ENCODE measurements at places on chromosomes 2 and 18.
A peak's percentile ranks its signal among the peaks of the same experiment; 100 is the strongest.

- DNase-seq, result no peak
Measured at GRCh38 chr2:71876542-71877451, 270.9 kb downstream of the CYP26B1 start.

- no peak for DNase-seq
Measured at GRCh38 chr2:67311536-67311935, 85.6 kb upstream of the ETAA1 start.

DNA sequence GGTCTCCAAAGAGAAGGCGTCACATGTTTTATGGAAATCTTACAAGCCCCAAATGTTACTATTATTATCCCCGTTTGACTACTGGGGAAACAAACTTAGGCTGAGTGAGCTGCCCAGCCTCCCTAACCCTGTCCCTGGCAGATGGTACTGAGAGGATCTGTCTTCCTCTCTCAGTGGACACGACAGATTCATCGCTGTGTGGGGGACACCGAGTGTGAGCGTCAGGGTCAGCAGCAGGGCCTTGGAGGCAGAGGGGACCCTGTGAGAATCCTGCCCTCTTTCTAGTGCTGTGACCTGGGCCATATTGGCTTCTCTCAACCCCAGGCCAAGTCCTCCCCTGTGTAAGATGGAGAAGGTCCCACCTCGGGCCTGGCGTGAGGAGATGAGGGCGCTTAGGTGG, 27.1 kb upstream of the SMAD7 start:
- no peak for DNase-seq

- no peak for DNase-seq
Measured at GRCh38 chr2:213316001-213316735, 31.9 kb downstream of the SPAG16 start.

DNA sequence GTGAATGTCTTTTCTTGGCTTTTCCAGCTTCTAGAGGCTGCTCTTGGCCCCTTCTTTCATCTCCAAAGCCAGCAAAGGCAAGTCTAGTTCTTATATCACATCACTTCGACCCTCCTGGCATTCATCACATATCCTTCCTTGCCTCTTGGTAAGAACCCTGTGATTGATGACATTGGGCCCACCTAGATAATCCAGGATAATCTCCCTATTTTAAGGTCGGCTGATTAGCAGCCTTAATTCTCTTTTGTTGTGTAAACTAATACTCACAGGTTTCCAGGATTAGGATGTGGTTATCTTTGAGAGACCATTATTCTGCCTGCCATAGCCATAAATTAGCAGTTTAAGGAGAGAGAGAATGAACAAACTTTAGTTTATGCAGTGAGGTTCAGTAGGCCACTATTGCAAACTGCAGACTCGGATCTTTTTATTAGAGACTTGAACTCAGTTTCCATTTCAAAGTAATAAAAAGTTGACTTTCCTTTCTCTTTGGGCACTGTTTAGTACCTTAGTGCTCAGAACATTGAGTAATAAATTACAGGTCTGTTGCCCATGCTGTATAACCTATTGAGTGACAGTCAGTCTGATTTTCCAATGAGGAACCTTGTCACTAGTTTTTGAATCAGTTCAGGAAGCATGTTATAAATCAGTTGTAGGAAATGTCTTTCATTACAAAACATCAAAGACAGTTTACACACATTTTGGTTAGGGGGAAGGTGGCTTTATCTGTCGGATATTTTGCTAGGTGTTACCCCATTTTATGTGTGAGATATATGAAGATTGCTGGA, 4.5 kb downstream of the NDUFV2 start:
- no peak for DNase-seq

- DNase-seq, result no peak
Measured at GRCh38 chr2:168245074-168245825, 2.1 kb downstream of the STK39 start.

DNA sequence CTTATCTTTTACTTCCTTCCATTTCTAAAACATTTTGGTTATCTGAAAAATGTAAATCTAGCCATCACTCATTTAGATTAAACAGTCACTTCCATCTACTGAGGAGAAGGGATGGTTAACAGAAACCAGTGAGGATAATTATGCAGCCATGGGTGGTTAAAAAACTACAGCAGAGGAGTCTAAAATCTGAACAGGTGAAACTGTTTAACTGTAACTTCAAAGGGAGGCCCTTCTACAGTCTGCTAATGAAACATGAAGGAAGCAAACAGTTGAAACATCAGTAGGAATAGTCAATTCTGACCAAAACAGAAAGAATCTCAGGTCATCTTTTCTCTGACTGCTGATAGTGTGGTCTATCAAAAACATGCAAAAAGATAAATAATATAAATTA, 71.0 kb downstream of the DTNB start:
- DNase-seq, result no peak

DNA sequence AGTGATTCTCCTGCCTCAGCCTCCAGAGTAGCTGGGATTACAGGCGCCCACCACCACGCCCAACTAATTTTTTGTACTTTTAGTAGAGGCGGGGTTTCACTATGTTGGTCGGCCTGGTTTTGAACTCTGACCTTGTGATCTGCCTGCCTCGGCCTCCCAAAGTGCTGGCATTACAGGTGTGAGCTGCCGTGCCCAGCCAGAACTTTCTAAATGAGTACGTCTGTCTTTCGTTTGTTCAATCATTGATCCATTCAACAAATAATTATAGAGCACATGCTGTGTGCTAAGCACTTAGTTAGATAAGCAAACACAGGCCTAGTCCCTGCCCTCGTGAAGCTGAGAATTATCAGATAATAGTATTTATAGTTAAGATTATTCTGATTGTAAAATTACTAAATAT, 56.5 kb downstream of the TTC39C start:
- no peak for DNase-seq

DNA sequence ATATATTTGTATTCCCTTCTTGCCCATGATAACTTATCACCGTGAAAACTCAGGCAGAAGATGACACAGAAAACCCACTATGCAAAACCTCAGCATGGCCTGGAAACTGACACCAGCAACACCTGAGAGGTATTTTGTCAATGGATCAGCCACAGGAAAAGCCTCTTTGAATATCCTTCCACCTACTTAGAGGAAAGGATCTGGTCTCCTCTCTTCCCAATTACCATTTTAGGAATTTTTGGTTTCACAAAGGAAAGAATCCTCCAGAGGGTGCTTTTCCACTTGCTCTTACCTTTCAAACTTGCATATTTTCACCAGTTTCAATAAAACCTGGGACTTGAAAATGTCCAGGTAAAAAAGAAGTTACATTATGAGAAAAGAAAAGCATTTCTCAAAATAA, 20.0 kb upstream of the MEIS1 start:
- no peak for DNase-seq

DNA sequence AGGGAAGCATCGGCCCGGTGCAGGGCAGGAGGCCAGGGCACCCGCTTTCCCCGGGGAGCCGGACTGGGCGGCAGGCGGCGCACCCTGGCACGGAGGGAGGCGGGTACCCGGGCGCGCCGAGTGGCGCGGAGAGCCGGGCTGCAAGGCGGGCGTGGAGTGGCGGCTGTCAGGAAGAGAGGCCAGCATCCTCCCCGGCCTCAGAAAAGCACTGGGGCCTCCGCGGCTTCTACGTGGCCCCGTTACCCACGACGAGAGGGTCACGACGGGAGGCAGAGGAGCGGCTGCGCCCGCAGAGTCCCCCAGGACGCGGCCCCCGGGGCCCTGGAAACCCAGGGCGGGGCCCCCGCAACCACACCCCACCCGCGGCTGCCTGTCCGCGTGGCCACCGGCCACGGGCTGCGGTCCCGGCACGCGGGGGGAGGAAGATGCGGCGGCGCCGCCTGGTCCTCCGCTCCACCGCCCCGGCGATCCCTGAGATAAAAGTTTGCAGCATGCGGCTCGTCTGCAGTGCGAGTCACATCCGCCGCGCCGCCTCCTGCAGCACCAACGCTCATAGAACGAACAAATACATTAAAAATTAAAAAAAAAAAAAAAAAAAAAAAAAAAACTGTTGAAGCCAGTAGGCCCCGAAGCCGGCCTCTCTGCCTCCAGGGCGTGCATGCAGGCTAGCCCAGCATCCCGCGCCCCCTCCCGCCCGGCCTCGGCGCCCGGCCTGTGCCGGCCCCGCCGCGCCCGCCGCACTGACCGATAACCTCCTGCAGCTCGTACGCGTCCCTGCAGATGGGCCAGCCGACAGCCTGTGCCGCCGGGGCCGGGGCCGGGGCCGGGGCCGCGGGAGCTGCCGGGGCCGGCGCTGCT, 683 bp downstream of the STK39 start:
- DNase-seq, result peak; percentile 58

- no peak for DNase-seq
Measured at GRCh38 chr2:239271471-239271870, 129.3 kb downstream of the HDAC4 start.

DNA sequence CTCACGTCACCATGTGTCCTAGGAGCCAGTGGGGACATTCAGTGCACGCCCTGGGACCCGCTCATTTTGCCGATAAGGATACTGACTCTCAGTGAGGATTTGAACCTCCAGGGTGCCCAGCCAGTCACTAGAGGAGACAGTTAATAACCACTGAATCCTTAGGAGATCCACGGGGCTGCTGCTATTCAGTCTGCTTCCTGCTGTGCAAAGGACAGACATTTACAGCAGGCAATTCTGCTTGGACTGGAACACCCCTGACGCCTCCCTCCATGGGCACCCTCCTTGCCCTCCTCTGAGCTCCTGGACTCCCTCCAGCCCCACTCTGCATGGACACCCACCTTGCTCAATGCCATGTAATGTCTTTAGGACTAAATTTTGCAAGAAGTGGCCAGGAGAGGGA, 265.5 kb downstream of the EIPR1 start:
- DNase-seq, result no peak
